RWPE1 (cell line): ENCODE measurements at places on chromosomes 5 and 9.

GRCh38 chr5:58456026-58456425 lies 3.9 kb downstream of the PLK2 start:
- DNase-seq: no peak

DNA sequence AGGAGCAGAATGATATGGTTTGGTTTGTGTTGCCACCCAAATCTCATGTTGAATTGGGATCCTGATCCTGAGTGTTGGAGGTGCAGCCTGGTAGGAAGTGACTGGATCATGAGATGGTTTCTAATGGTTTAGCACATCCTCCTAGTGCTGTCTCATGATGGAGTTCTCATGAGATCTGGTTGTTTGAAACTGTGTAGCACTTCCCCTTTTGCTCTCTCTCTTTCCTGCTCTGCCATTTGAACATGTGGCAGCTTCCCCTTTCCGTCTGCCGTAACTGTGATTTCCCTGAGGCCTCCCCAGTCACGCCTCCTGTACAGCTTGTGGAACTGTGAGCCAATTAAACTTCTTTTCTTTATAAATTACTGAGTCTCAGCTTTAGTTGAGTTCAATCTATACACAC lies 756.8 kb upstream of the CDH6 start:
- DNase-seq: no peak

GRCh38 chr9:133421615-133422542 lies at the start of gene ADAMTS13:
ADAMTS13 (plus strand) TSS chr9:133422367; CDS start chr9:133422444, 77 bp downstream.
- no peak for DNase-seq

GRCh38 chr5:169667896-169668674 lies 31.0 kb downstream of the DOCK2 start:
- DNase-seq: no peak

GRCh38 chr9:109455391-109455790 lies 42.7 kb downstream of the PTPN3 start:
- DNase-seq: no peak

DNA sequence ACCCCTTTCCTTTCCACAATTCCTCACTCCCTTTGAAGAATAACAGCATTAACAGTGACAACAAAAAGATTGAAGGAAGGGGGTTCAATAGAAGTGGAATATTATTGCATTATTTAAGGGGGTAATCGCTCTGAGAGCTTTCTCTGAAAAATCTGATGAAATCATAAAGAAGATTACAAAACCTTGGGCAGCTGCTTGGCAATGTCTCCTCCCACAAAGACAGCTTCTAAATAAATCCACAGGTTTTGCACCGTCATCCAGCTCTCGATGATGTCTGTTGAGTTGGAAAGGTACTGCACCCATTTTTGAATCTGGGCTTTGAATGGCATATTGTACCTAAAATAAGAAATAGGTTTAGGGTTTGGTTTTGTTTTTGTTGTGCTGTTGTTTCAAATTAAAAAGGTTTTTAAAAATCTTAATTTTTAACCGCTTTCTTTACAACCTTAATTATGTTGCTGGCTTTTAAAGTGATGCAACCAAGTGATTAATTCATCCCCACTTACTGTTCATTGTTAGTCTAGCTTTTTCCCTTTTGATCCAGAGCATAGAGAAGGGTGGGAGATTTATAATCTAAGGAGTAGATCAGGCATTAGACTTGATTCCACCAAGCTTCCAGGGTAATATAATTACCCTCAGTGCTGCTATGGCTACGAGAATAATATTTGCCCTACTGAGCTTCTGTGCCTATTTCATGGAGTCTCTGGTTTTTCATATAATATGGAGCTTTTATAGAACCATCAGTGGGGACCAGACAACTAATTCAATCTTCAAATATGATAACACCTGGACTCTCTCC lies 85.0 kb downstream of the DNAH5 start:
- DNase-seq: no peak

GRCh38 chr5:135456238-135457099 lies 4.3 kb upstream of the TIFAB start:
- DNase-seq: peak; percentile 93

- no peak for DNase-seq
Observed at GRCh38 chr5:71809446-71809845, 90.4 kb downstream of the CARTPT start.

DNA sequence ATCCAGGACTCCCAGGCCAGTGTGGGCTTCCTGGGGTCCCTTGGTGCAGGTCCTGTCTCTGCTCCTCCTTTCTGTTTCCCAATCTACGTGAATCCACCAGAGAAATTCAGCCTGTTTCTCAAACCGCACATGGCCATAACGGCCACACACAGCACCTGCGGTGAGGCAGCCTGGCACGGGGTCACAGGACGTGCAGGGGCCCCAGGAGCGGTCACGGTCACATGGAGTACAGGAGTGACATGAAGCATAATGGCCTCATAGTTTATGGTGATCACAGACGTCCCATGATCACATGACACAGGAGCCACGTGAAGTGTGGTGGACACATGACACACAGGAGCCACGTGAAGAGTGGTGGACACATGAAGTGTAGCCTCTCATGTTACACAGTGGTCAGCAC lies 248.5 kb upstream of the IRX4 start:
- DNase-seq: no peak

GRCh38 chr5:8919096-8919495 lies 626.8 kb downstream of the SEMA5A start:
- DNase-seq: no peak

DNA sequence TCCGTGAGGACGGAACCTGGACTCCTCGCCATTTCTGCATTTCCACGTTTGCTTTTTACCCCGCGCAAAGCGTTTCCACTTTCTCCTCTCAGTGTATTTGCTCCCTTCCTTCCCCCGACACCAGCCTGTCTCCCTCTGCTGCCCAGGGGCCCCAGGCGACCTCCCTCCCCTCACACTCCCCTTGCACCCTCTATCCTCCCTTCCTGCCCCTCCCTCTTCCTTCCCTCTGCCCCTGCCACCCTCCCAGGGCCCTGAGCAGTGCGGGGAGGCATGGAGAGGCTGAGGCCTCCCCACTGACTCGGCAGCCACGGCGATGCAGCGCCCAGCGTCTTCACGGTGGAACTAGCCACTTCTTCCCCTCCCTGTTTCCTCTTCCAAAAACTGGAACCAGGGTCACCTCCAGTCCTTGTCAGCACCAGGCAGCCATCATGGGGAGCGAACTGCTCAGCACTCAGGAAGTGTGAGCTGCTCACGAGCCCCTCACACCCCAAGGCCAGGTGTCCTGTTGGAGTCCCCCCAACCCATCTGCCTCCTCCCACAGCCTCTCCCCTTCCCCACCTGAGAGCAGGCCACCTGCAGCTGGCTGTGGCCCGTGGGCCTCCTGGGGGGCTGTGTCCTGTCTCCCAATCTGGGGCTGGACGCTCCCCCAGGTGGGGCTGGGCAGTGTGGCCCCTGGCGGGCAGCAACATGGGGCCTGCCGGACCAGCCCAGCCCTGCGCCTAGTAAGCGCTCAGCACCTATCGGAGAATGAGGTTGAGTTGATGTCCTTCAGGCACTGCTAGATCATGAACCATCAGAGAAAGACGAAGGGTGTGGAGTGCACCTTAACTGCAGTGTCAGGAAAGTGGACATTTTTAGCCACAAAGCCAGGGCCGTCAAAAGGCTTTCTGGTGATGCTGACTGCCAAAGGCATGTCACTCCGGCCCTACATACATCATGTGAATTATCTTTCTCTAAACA lies 17.5 kb downstream of the UBE2QL1 start:
- DNase-seq: no peak

DNA sequence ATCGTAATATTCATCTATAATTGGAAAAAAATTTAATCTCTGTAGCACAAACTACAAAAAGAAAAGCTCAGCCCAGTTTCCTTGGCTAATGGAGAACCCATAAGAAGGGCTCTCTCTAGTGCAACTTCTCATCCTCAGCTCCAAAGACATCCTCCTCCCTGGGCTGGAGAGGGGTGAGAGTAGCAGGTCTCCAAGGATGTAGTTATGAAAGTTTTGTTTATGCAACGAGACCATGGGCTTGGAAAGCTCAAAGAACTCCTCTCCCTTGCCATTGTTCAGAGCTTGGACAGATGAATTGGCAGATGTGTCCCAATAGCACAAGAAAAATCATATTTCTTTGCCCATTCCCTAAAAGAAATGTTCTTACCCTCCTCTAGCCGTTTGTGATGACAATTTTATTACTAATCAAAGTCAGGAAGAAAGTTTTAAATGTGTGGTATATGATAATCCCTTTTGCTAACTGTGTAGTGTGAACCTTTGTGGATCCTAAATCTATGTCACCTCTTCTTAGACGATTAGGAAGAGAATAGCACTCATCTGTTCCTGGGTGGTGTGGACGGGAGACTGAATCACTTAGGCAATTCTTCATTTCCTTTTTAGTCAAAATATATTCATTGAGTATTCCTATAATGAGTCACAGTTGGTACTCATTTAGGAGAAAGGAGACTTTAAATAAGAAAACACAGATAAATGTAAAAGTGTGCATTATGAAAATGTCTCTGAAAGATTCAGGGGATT lies 52.2 kb downstream of the GARNL3 start:
- no peak for DNase-seq

DNA sequence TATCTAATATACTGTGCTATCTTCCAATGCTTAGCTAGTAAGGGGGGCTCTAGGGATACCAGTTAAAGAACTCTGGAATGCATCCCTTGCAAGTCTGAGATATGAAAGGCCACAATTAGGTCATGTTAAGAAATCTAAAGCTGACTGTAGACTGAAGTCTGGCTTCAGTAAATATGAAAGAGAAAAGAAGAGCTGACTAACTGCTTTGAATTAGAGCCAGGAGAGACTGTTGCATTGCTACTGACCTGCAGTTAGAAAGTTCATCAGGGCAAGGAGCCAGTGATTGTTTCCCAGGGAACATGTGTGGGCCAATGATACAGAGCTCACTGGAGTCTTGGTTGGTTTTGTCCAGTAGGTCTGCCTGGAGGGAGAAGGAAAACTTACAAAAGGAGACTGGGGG lies 472.1 kb upstream of the TNC start:
- DNase-seq: peak; percentile 89

DNA sequence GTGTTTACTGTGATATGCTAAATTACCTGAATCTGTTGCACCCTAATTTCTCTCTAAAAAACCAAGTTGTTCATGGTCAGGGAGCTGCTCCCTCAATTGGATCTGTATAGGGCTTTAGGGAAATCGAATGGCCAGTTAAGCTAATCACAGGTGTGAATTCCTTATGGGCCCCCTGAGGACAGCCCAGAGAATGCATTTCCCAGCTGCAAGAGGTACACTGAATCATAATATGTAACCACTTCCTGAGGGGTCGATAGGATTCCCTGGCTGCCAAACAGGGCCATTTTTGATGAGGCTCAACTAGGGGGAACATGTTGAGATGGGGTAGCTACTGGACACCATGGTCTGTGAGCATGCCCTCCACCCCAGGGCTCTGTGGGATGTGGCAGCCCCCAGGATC lies 478.6 kb downstream of the CCDC171 start:
- no peak for DNase-seq

GRCh38 chr9:85213650-85214607 lies 527.8 kb downstream of the AGTPBP1 start:
- DNase-seq: peak; percentile 55

DNA sequence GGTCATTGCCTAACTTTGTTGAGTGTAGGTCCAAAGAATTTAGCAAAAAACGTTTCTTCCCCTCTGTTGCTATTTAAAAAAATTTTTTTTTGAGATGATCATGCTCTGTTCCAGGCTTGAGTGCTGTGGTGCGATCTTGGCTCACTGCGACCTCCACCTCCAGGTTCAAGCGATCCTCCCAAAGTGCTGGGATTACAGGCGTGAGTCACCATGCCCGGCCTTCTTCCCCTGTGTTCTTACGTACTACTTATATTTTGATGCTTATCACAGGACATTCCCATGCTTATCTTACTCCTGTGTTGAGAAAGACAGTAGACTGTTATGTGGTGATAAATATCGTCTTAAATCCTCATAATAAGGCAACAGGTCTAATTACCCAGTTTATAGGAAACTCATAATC lies 2.5 kb downstream of the ACER2 start:
- DNase-seq: no peak

- DNase-seq: no peak
Observed at GRCh38 chr9:127650518-127650917, 38.4 kb downstream of the STXBP1 start.

GRCh38 chr5:176578391-176578808 lies 29.3 kb downstream of the CDHR2 start:
- peak; percentile 90 for DNase-seq

DNA sequence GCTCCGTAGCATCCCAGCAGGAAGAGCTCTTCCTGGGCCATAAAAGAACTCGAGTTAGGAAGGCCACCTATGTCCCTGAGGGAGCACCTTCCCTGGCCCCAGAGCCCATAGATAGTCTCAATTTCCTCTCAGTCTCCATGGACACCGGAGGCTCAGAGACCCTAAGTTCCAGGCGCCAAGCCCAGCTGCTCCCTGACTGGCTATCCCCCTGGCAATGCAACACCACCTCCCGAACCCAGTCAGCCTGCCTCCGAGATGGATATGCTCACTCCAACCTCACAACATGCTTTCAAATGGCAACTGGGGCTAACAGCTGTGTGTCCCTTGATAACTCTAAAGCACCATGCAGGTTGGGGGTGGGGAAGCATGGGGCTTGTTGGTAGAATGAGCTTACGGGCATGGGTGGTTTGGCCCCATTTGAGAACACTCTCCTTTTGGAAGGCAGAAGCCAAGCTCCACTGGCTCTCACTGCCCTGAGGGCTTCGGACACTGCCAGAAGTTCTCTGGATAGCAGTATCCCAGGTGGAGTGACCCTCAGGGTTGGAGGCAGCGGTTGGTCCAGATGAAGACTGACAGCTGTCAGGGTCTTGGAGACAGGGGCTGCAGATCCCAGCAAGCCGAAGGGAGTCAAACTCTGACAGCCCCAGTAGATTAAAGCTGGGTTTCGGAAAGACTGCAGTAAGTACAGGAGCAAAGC lies 165.3 kb downstream of the PAX5 start:
- no peak for DNase-seq

DNA sequence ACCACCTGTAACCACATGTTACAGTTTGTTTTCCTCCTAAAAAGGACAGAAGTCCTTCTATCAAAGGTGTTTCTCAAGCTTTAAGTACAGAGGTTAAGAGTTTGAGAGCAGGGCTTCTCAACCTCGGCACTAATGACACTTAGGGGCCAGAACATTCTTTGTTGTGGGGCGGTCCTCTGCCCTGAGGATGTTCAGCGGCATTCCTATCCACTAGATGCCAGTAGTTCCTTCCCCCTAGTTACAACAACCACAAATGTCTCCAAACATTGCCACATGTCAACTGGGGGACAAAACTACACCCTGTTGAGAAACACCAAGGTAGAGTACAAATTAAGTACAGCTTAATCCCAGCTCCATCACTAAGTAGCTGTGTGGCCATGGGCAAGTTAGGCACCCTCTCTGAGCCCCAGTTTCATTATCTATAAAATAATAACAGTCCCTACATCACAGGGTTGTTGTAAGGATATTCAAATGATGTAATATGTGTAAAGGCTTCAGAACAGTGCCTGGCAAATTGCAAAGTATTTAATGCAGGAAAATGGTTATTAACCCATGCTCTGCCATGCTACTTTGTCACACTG lies 44.6 kb downstream of the PIP5K1B start:
- no peak for DNase-seq

- peak; percentile 91 for DNase-seq
Observed at GRCh38 chr9:95127249-95128176, 190.0 kb downstream of the FANCC start.

GRCh38 chr9:97740848-97741821 lies 44.0 kb upstream of the XPA start:
- peak; percentile 90 for DNase-seq

- DNase-seq: no peak
Observed at GRCh38 chr9:17433526-17433925, 145.3 kb upstream of the SH3GL2 start.
